D341Med (cell line): ENCODE measurements at places on chromosomes 1 and 21.

- peak; percentile 80 for DNase-seq
Observed at GRCh38 chr1:210321131-210321530, 7.6 kb upstream of the HHAT start.

- DNase-seq: no peak
Observed at GRCh38 chr1:76938304-76938703, 71.0 kb downstream of the ST6GALNAC5 start.

GRCh38 chr1:195251900-195252299 is 1356.3 kb downstream of the KCNT2 start:
- no peak for DNase-seq

DNA sequence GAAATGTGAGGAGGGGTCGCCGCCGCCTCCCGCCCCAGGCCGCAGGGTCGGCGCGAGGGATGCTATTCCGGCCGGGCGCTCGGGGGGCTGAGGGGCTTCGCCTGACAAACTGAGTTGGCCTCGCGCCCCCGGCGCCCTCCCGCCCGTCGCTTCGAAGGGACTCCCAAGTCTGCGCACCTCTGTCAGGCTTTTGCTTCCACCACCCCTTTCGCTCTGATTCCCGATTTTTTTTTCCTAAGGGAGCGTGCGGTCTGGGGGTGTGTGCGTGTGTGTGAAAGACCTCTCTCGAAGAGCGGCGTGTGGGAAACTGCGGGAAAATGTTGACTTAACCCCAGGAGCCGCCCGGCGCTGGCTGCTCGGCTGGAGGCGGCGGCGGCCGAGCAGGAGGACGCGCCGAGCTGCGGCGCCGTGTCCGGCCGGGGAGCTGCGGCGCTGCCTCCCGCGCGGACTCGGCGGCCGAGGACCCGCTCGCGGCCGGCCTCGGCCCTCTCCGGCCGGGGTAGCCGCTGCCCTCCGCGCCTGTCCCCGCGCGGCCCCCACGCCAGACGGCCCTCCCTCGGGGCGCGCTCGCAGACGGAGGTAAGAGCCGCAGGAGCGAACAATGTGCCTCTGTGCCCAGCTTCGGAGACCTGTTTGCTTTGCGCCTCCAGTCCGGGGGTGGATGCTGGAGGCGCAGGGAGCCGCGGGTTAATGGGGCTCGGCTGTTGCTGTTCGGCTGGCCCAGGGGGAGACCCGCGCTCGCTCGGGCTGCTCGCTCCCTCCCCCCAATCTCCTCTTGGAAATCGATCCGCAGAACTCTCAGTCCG is 1.1 kb downstream of the ADGRL2 start:
- peak; percentile 63 for DNase-seq

DNA sequence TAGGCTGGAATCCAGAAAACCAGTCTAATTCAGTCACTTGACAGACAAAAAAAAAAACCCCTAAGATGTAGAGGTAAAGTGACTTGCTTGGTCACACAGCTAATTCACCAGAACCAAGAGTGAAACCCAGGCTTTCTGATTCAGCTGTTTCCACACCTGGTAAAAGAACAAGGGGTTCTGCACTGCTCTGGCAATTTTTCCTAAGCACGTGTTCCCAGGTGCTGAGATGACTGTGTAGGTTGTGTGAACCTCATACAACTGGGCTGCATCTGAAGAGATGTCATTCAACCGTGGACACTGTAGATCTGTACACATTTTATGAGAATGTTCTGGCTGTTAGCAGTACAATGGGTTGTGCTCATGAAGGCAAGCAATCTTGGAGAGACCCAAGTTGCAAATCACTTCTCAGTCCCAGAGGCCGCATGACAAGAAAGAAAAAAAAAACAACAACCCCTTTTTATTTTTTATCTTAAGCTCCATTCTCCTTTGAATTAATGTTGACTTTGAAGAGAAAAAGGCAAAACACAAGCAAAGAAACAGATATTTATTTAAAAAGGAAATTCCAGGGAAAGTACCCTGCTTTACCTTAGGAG is 95.4 kb downstream of the INTS7 start:
- DNase-seq: no peak

GRCh38 chr21:45454926-45455673 is 50.1 kb downstream of the COL18A1 start:
- no peak for DNase-seq

DNA sequence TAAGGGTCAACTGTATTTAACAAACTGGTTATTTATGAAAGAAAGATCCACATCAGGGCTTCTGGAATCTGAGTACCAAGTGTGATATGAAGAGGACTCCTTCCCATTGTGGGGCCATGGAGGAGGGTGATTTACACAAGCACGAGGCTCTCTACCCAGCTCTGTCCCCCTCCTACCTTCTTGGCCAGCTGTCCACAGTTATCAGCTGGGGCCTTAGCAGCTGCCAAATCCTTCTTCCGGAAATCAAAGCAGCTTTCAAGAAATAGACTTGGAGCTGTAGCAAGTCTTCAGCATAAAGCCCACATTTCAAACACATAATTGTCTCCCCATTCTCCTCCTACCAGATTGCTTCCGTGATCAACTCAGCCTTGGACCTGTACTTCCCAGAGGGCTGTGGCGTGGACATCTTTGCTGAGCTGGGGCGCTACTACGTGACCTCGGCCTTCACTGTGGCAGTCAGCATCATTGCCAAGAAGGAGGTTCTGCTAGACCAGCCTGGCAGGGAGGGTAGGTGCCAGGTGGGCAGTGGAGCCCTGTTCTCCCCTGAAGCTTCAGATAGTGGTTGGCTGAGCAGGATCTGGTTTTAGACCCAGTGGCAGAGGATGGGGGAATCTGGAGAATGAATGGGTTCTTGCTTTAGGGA is 15.5 kb downstream of the AZIN2 start:
- no peak for DNase-seq

DNA sequence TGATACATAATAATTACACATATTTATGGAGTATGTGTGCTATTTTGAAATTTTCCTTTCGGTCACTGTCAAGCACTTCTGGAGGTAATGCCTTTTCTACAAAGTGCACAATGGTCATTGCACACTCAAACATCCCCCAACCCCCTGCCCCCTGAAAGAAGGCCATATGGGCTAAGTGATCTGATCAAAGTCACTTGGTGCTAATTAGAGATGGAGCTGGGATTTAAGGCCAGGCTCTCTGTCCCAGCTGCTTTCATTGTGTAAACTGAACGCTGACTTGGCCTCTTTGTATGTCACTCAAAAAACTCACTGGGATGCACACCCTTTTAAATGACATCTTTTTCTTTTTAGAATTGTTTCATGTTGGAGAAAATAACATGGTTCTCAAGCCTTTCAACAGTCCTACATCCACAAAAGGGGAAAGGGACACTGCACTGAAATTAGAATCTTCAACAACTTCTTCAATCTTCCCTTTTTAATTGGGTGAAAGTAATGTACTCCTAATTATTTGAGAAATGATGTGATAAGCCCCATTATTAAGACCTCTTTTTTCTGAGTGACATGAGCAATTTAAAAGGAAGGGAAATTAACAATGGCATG is 149.2 kb downstream of the ST6GALNAC5 start:
- peak; percentile 61 for DNase-seq

DNA sequence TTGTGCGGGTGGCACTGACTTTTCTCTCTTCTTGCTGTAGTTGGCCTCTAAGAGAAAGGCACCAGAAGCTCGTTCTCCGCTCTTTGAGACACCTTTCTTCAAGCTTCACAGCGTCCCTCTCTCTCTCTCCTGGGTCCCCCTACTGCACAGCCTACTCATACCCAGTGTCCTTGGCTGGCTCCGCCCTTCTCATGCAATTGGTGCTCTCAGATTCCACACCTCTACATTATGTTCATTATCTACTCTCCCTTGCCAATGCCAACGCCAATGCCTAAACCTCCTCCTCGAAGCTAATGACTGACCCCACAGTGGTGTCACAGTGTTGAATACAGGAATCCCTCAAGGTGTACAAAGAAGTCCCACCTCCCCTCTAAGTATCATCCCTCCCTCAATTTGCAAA is 4.8 kb upstream of the DNAJC28 start:
- no peak for DNase-seq

- peak; percentile 33 for DNase-seq
Observed at GRCh38 chr1:226498640-226499008, 49.9 kb upstream of the STUM start.

GRCh38 chr21:30190554-30190953 is 23.9 kb upstream of the CLDN17 start:
- no peak for DNase-seq

DNA sequence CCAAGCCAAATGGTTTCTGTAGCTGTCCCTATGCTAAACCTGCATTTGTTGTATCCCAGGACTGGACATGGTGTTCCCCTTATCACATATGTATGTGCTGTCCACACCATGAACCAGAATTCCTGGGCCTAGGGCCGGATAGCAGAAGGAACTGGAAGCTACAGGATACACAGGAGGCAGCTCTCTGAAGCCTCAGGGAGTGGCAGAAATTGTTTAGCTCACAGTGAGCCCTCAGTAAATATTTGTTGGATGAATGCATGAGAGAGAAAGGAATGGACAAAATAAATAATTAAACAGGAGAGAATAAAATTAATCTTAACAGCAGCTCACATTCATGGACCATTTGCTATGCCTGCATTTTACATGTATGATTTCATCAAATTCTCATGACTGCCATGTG is 2.1 kb downstream of the NIPAL3 start:
- DNase-seq: no peak

DNA sequence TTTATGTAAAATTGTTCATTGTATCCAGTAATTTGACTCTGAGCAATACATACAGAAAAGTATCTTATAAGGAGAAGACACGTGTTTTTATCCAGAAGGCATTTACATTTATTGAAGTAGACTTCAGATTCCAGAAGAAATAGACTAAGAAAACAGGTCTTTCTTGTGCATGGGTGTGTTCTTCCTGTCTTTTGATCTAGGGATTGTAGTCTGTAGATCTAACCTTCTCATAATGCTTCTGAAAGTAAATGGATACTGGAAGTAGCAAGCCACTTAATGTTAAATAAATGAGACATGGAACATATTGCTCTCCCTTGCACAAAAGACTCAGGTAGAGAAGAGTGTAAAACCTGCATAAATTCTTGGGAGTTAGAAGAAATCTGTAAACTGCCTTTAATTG is 853.2 kb upstream of the B3GALT2 start:
- DNase-seq: no peak

DNA sequence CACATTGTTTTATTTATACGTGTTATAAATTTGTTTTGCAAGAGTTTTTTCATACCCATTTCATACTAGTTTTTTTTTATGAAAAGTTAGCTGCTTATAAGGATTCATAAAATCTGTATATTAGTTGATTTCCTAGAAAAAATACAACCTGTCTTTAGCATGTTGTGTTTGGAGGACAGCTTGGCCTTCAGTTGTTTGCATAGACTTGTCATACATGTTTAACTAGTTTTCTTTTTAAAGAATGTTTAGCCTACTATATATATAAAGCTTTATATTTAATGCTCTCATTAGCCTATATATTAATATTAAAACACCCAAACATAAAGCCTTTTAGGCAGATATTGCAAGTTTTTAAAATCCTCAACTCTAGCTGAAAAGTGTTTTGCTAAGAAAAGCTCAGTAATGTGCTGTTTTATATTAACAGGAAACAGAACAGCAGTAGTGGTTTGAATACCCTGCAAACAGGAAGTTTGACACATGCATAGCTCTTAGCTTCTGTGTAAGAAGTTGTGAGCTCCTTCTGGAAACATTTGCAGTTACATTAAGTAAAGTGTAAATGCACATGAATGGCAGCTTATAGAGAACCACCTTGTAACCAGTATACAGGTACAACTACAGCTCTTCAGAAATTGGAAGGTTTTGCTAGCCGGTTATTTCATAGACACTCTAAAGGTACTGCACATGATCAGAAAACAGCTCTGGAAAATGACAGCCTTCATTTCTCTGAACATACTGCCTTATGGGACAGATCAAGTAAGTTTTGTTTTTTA is at the start of gene PRKACB:
Gene PRKACB, plus strand, starts transcription at position 476 of the 770 bp plus-strand sequence. Its CDS starts 91 bp downstream, at position 567.
- no peak for DNase-seq

GRCh38 chr1:88317396-88317795 is 366.7 kb upstream of the PKN2 start:
- no peak for DNase-seq

DNA sequence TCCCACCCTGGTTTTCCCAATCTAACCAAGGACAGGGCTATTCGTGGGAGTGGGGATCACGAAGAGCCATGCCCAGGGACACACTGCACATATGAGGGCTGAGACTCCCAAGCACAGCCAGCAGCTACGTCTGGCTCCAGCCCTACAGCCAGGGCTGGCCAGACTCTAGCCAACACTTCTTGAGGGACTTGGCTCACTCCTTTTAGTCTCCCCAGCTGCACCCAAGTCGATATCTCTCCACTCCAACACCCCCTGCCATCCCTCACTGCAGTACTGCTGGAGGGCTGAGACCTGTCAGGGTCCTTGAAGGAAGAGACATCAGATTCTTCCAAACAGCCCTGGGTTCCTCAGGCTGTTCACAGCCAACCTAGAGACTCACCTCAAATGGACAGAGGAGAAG is 62.6 kb downstream of the CD46 start:
- DNase-seq: no peak

DNA sequence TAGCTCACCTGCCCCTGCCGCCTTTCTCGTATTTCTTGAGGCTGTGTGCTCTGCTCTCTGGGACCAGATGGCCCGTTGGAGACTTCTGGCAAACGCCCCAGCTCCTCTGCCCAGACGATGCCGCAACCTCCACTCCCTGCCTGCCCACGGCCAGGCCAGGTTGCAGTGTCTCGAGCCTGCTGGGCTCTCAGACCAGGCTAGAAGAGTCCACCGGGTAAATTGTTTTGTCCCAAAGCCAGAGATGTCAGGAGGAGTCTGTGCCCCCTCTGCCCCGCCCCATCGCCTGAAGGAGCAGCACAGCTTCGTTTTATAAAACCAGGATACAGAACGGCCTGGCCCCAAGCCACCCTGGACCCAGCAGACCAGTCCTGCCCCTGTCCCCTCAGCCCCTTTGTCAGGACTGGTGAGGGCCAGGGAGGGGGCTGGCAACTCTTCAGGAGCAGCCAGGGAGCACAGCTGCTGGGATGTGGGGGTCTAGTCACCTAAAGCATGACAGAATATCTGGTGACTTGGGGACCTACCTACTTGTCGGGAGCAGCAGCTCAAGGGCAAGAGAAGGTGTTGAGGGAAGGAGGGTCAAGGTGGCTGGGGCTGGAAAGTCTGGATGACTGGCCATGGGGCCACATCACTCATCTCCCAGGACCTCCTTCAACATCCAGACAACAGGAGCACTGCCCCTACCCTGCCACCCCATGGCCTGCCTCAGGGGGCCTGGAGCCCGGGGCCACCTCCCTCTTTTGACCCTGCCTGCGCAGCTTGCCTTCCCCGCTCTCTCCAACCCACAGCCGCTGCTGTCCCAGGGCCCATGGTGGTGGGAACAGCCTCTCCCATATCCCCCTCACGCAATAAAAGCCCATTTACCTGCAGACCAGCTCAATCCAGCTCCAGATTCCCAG is 33.9 kb upstream of the LBR start:
- DNase-seq: no peak

DNA sequence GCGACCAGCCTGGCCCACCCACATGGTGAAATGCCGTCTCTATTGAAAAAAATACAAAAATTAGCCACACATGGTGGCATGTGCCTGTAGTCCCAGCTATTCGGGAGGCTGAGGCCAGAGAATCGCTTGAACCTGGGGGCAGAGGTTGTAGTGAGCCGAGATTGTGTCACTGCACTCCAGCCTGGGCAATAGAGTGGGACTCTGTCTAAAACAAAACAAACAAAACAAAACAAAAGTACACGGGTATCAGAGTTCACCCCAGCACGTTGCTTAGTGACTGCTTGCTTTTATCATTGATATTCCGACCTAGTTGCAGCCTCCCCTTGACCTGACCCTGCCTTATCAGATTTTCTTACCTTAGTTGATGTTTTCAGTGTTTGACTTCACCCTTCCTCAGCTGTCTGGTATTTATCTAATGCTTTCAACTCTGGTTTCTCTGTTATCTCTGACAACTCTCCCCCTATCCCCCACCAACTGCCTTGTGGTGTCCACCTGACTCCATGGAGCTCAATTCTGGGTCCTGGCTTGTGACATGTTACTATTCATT is 5.1 kb downstream of the TLCD4 start:
- no peak for DNase-seq

- no peak for DNase-seq
Observed at GRCh38 chr1:163083690-163084089, 14.5 kb downstream of the RGS4 start.
